ENCODE measurements at places on chromosomes 13 and 19.

DNA sequence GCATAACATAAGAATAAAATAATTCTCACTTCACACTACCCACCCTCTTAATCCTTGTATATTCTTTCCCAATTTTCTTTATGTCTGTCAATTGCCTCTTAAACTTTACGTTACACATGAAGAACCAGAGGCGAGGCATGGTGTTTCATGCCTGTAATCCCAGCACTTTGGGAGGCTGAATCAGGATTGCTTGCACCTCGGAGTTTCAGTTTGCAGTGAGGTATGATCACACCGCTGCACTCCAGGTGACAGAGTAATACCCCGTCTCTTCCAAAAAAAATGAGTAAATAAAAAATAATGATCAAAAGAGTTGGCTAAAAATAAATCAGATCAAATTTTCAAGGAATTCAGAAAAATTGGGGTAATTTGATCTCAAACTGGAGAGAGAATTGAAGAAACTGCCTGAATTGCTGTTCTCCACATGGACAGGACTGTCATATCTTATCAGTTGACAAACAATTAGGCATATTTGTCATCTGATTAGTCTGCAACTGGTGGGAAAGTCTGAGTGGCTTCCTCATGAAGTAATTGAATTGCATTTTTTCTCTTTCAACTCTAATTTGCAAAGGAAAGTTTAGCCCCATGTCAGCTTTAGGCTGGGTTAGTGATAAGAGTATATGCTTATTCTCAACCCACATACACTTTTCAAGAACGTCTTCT is 302.9 kb downstream of the ITGBL1 start:
- DNase-seq, result no peak

GRCh38 chr19:1019980-1020867 is 699 bp downstream of the TMEM259 start:
- DNase-seq, result no peak

GRCh38 chr13:23804166-23804565 is 85.0 kb downstream of the MIPEP start:
- no peak for DNase-seq

GRCh38 chr19:280541-281009 is 10.6 kb downstream of the PLPP2 start:
- no peak for DNase-seq

GRCh38 chr13:85332615-85333014 is 466.6 kb downstream of the SLITRK6 start:
- no peak for DNase-seq

DNA sequence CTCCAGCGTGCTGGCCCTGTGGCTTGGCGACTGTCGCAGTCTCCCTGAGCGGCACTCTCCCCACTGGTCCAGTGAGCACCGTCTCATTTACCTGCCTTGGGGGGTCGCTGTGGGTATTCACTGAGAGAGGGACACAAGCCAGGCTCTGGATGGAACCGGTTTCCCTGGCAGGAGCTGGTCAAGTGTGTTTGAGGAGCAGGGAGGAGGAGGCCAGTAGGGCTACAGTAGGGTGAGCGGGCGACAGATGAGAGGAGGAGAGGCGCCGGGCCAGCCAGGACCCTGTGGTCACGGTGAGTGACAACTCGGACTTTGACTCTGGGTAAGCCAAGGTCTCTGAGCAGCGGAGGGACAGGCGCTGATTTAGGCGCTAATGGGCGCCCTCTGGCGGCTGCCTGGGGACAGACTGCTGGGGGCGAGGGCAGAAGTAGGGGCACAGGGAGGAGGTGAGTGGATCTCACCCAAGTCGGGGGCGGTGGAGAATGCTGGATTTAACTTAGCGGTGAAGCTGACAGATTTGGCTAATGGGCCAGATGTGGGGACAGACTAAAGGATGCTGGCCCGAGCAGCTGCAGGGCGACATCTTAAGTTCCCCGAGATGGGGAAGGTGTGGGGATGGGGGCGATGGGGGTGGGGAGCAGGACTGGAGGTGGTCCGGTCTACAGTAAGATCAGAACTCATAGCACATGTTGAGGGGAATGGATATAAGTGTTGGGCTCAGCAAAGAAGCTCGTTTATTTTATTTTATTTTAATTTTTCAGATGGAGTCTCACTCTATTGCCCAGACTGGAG is 4.7 kb upstream of the PRMT1 start:
- no peak for DNase-seq

DNA sequence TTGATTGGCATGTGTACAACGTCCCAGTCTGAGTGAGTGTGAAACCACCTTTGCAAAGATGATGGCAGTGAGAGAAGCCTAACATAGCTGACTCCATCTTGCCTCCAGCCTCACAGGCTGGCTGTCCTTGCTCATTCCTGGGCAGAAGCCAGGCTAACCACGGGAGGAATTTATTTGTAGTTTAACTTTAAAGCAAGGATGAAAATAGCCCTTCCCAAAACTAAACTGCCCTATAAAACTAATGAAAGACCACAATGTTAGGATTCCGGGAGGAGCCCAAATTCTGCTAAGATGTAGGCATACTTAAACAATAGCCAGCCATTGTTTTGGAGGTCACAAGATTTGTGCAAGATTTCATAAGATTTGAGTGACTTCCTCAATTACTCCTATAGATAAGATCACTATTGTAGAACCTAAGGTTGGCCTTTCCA is 96.6 kb upstream of the LSM14A start:
- no peak for DNase-seq

- DNase-seq, result no peak
Measured at GRCh38 chr13:69069554-69070133, 1038.0 kb upstream of the ATXN8OS start.

DNA sequence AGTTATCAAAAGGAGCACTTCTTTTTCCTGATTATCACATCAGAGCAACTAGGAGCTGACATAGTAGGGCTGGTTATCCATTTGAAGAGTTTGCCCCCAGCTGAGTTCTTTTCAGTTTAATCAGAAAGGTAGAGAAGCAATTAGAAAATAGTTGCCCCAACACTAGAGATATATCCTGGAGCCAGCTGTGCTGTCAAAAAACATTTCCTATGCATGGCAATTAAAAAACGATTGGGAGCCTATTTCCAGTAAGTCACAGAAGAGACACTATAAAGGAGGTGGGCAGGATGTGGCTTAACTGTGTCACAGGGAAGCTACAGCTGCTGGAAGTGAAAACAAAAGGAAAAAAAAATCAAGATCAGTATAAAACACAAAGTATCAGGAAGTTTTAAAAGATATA is 155.7 kb upstream of the SLITRK1 start:
- no peak for DNase-seq
